ENCODE measurements at places on chromosomes 1 and 21.

GRCh38 chr1:170586321-170587252 lies 54.6 kb downstream of the GORAB start:
- no peak for DNase-seq

GRCh38 chr1:53660666-53661065 lies 78.3 kb downstream of the GLIS1 start:
- no peak for DNase-seq

GRCh38 chr1:223726380-223727001 lies 14.2 kb downstream of the CAPN2 start:
- DNase-seq, result peak; percentile 67

DNA sequence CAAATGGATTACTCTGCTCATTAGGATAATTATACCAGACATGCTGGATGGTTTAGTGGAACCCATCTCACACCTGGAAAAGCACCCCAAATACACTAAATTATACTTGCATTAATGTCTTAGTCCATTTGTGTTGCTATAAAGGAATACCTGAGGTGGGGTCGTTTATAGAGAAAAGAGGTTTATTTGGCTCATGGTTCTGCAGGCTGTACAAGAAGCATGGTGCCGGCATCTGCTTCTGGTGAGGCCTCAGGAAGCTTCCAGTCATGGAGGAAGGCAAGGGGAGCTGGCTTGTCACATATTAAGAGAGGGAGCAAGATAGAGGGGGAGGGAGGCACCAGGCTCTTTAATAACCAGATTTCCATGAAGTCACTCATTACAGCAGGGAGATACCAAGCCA lies 95.6 kb downstream of the MT1HL1 start:
- no peak for DNase-seq

DNA sequence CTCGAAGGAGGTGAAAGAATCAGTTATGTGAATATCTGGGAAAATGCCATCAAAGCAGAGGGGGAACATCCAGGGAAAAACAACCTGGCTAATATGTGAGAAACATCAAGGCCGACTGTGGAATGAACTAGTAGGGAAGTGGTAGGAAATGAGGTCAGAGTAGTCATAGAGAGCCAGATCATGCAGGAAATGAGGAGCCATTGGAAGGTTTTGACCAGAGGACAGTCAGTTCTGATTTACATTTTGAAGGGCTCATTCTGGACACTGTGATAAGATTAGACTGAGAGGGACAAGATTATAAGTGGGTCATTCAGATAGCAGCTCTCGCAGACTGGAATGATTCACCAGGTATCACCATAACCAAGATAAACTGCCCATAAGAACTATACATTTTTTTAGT lies 63.7 kb downstream of the SYT14 start:
- DNase-seq, result no peak

DNA sequence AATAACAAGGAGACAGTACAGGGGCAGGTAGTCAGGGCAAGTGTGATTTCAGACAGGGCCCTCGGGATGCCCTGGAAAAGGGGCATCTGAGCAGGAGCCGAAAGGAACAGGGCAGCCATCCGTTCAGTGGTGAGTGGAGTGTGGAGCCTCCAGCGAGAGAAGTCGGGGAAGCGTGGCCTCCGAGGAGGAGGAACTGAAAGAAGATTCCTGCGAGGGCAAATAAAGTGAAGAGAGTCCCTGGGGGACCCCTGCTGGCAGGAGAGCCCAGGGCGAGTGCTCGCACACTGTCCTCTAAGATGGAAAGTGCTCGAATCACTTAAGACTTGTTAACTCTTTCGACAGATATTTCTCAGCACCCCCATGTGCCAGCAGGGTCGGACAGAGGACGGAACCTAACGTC lies 3.5 kb upstream of the UTS2 start:
- no peak for DNase-seq

GRCh38 chr1:75985827-75986226 lies 53.6 kb upstream of the ASB17 start:
- DNase-seq, result no peak

DNA sequence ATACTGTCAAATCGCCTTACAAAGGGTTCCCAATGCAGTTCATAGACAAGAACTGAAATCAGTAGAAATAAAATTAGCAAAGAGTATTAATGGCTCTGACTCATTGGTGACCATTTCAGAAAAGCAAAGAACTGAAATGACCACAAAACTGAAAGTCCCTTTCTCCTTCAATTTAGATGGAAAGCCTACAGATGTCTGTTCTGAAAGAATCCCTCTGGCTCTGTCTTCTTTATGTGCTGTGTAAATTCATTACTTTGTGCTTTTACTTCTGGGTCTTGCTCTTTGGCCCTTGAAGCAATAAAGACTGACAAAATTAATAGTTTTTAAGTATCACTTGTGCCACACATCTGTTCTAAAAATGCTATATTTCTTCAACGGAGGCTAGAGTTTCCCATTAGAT lies 62.7 kb upstream of the GPR89A start:
- no peak for DNase-seq

DNA sequence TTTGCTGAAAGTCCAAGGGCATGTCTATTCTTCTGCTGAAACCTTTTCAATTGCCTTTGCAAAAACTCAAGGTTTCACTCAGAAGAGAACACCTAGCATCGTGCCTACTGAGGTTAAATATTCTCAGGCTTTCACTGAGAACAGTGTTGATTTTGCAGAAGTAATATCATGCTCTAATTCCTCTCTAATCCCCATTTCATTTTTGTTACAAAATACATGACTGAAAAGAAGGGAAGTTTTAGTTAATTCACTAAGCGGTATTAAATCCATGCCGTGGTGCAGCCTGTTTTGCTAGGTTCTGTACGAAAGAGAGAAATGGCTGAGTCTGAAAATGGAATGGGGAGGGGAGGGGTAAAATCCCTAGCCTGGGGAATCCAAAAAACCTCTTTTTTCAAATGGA lies 163.2 kb upstream of the CAMK1G start:
- DNase-seq, result no peak

GRCh38 chr1:180981596-180982387 lies 40.9 kb downstream of the STX6 start:
- DNase-seq, result no peak

DNA sequence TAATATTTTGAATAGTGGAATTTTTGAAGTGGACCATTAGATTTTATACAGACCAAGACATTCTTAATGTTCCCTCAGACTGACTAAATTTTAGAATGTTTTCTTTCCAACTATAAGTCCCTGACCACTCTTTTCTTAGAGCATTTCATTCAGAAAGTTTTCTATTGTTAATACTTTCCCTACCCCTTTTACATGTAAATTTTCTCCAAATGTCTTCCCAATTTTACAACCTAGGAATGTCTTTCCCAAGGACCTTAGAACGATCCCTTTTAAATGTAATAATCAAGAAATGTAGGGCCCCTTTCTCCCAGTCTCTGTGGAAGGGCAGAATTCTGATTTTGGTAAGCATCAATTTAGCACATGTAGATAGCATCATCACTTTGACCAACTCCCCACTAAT lies 730.0 kb upstream of the B3GALT2 start:
- no peak for DNase-seq

DNA sequence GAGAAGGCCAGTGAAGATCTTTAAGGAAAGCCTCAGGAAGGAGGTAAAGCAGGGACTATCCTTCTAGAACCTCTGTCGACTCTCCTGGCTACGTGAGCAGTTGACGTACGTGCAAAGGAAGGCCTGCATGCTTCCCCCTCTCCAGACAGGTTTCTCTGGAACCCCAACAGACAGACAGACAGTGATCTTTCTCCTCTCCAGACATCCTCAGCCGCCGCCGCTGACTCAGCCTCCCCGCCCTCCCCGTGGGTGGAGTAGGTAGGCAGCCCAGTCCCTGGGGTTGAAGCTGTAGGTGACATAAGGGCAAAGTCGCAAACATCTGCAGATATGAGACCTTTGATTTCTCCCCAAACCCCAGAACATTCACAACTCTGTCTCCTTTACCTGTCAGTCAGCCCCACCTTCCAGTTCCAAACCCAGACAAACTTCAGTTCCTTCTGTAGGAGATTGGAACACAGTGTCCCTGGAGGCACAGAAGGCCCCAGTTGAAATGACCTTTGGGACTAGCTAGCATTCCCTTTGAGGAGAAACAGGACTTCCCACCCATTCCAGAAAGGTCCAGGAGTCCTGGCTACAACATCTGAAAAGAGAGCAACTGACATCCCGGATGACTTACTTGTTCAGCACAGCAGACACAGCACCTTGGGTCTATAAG lies 146.0 kb upstream of the JUN start:
- DNase-seq, result no peak

GRCh38 chr1:200294241-200294640 lies 115.6 kb downstream of the ZNF281 start:
- DNase-seq, result no peak

DNA sequence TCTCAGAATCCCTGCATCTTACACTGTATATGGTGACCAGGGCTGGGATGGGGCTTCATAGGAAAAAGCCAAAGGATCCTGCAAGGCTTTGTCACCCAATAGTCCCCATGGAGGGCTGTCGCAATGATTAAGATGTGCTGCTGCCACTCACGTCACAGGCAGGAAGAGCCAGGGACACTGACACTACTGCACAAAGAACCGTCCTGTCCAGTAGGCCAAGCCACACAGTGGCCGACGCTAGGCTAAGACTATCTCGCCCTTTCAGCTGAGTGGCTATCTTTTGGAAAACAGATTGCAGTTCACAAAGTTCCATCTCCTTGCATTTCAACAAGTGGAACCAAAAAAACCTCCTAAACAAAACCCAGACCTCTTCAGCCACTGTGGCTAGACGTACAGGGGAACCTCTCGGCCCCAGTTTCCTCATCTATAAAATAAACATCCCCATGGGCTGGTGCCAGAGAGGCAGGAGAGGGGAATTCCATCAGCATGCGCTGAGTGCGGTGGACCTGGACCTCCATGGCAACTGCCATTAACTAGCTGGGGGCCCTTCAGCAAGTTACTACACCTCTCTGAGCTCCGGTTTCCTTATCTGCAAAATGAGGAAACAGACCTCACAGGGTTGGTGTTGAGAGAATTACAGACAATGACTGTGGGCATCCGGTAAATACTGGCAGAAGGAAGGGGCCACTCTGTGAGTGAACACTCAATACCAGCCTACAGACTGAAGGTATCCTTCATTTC lies 8.7 kb downstream of the CAPZB start:
- no peak for DNase-seq

- DNase-seq, result no peak
These were observed 18.8 kb upstream of the UBXN10 start for GRCh38 chr1:20167126-20167525.

- DNase-seq, result no peak
These were observed 59.3 kb downstream of the MAN1C1 start for GRCh38 chr1:25675729-25676476.

GRCh38 chr1:233665575-233666270 lies 51.8 kb downstream of the KCNK1 start:
- no peak for DNase-seq

DNA sequence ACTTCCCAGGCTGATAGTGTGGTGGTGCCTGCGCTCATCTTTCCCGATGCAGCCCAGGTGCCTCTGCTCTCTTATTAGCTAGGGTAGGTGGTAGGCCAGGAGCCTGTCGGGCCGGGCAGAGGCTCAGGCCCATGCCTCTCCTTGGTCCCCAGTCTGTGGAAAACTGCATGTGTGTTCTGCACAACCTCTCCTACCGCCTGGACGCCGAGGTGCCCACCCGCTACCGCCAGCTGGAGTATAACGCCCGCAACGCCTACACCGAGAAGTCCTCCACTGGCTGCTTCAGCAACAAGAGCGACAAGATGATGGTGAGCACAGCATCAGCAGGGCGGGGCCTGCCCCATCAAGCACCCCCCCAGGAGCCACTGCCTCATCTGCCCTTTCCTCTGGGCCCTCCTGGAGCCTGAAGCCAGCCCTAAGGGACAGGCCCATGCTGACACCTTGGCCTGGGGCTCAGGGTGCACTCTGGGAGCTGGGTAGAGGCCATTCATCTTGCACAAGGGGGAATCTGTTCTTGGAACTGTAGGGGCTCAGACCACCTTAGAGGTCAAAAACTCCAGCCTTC lies 38.6 kb downstream of the PKP1 start:
- no peak for DNase-seq

- no peak for DNase-seq
These were observed 28.4 kb downstream of the MAN1C1 start for GRCh38 chr1:25644962-25645361.

DNA sequence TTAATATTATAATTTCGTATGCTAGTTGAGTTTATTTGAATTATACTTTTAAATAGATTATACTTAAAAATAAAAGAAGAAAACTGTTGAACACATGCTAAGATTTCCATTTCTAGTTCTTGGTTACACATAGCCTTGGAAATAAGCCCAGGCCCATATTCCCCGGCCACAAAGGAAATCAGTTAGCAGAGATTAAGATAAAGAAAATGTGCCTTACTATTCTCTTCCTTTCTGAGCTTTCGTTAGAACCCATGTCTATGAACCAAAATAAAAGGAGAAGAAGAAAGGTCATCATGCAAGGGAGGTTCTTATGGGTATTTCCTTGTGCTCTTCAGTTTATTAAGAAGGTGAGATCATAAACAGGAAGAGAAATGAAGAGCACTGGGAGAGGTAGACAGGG lies 32.3 kb upstream of the CRP start:
- no peak for DNase-seq

GRCh38 chr1:230548357-230548756 lies 93.9 kb upstream of the COG2 start:
- DNase-seq, result peak; percentile 51

DNA sequence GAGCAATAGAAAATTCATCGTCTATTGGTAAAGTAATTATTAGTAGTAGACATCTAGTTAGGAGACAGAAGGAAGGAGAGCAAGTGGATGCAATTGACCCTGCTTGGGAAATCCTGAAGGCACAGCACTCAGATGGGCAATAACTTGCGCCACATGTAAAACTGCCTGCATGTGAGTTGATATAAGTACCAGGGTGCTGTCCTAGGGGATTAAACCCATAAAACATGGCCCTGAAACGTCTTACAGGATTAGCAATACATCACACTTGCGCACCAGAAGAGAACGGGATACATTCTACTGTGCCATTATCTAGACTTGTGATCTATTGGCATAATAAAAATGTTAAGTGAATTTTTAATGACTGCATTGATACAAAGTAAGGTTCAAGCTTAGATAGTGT lies 277.5 kb upstream of the LYPLAL1 start:
- no peak for DNase-seq

- no peak for DNase-seq
These were observed 10.5 kb downstream of the CEP104 start for GRCh38 chr1:3846541-3846940.

- peak; percentile 6 for DNase-seq
These were observed 33.1 kb upstream of the GPR157 start for GRCh38 chr1:9161963-9162362.

DNA sequence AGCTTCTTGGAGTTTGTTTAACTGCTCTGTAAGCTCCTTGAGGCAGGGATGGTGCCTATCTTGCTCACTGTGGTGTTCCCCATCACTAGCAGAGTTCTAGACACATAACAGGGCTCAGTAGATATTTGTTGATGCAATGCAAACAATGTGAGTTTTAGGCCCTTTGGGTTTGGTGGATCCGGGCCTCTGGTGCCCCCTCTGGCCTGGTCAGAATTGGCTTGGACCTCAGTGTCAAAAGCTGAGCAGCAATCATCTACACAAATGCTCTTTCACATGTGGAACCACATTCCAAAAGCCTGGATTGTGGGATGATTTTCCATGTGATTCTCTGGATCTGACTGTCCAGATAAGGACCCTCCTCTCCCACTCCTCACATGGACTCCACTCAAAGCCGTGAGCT lies 53.4 kb upstream of the BCAR3 start:
- no peak for DNase-seq
